Endodermal cell (in vitro differentiated cells): ENCODE measurements at places on chromosomes 12 and 14. TPM values are rescaled to one million over a fixed set of nuclear protein-coding genes. Genes with fewer than 3 reads are reported as not detected.

- no peak overlapping the region for H3K4me3 ChIP-seq
- H3K27ac ChIP-seq, result no peak overlapping the region
- no peak for DNase-seq
- no peaks in the 10 kb centered on the region for H3K27me3 ChIP-seq
These were observed 87.8 kb downstream of the NEDD1 start for GRCh38 chr12:96994900-96995299.

GRCh38 chr12:10364815-10365622 is 24.8 kb downstream of the KLRK1 start:
- H3K36me3 ChIP-seq, result no peaks in the 10 kb centered on the region
- DNase-seq, result peak; percentile 88
- H3K27ac ChIP-seq, result no peak overlapping the region
- peak overlapping the region; percentile 77 for H3K4me3 ChIP-seq

- no peak overlapping the region for H3K4me3 ChIP-seq
- H3K27ac ChIP-seq, result no peak overlapping the region
- H3K4me1 ChIP-seq, result no peaks in the 10 kb centered on the region
- DNase-seq, result no peak
These were observed 808.1 kb upstream of the FBXO33 start for GRCh38 chr14:40240245-40240859.

GRCh38 chr12:109642506-109643132 is 69.0 kb downstream of the MVK start:
- H3K27ac ChIP-seq, result no peak overlapping the region
- H3K27me3 ChIP-seq, result no peaks in the 10 kb centered on the region
- peaks cover 11% of the 10 kb centered on the region for H3K4me1 ChIP-seq
- no peaks in the 10 kb centered on the region for H3K36me3 ChIP-seq

DNA sequence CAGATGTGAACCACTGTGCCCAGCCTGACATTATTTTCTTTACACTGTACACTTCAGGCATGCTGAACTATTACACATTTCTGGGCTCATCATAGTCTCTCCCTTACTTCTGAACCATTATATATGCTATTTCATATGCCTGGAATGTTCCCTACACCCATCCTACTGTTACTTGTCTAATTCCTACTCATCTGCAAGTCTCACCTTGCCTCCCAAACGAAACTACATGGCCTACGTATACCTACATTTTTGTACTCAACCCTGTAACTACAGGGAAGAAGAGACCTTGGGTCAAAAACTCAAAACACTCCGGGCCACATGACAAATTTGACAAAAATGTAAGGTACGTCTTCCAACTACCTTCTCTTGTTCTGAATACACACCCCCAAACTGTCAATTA is 9.5 kb upstream of the EEA1 start:
- no peaks in the 10 kb centered on the region for H3K27me3 ChIP-seq
- H3K4me3 ChIP-seq, result no peak overlapping the region
- peaks cover 3% of the 10 kb centered on the region for H3K4me1 ChIP-seq
- no peak for DNase-seq

DNA sequence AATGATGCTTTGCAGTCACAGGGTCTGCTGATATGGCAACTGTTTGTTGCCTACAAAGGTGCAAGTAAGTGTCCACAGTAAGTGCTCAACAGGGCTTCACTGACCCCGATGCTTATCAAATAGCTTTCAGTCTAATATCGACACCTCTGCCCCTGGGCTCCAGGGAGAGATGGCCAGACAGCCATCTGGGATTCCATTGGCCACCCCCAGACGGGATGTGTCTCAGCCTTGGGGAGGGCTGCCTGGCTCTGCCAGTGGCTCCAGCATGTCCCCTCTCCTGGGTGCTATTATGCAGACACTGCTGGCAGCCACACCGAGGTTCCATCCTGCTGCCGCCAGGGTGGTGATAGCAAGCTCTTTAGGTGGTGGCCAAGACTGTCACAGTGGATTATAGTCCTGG is 57.4 kb downstream of the DGLUCY start:
- no peak for DNase-seq
- peaks cover 3% of the 10 kb centered on the region for H3K4me1 ChIP-seq
- no peak overlapping the region for H3K4me3 ChIP-seq
- no peaks in the 10 kb centered on the region for H3K36me3 ChIP-seq
- H3K27me3 ChIP-seq, result no peaks in the 10 kb centered on the region
- H3K27ac ChIP-seq, result no peak overlapping the region

DNA sequence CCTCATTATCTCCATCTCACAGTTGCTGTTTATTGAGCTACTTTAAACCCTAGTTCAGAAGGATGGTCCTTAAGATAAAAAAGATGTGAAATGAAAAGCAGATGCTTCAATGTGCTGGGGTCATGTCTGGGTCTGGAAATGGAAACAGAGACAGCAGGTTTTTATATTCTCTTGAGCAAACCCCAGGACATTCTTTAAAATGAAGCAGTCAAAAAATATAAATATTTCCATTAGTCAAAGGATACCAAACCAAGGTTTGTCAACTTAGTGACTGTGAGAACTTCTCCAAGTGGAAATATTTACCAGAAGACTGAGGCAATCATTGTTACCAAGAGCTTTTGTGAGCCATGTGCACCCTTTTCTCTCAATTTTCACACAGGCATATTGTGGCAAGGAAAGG is 102.5 kb upstream of the DIO2 start:
- no peaks in the 10 kb centered on the region for H3K27me3 ChIP-seq
- no peak overlapping the region for H3K27ac ChIP-seq
- H3K36me3 ChIP-seq, result no peaks in the 10 kb centered on the region
- no peaks in the 10 kb centered on the region for H3K4me1 ChIP-seq

DNA sequence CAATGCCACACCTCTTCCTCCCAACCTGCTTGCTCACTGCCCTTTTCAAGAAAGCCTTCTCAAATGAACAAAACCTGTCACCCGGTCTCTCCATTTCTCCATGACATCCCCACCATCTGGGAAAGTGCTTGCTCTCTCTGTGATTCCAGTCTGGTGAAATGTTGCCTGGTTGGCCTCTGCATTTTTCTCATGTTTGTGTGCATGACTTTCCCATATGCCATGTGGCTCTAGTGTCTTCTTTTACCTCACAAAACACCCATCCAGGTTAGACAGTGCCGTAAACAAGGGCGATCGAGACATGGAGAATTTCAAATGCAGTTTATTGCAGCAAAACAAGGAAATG is 5.8 kb downstream of the KRT1 start:
- no peak overlapping the region for H3K27ac ChIP-seq
- H3K4me1 ChIP-seq, result no peaks in the 10 kb centered on the region
- H3K27me3 ChIP-seq, result peaks cover 75% of the 10 kb centered on the region
- H3K36me3 ChIP-seq, result no peaks in the 10 kb centered on the region

DNA sequence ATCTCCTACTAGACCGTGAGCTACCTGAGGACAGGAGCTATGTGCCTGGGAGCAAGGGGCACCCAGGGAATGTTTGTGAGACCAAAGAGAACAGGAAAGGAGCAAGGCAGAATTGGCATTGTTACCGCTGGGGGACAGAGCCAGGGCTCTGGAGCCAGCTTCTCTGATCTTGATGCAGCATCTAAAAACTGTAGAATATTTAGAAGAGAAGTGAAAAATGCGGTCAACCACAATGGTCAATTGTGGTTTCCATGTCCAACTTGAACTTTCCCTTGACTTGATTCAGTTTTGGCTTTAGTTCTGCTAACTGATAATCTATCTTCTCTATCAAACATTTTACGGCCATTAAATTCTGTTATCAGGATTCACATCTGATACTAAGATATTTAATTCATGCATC is 201.2 kb downstream of the ANO4 start:
- H3K4me1 ChIP-seq, result peaks cover 5% of the 10 kb centered on the region
- no peak overlapping the region for H3K27ac ChIP-seq
- H3K27me3 ChIP-seq, result no peaks in the 10 kb centered on the region
- H3K4me3 ChIP-seq, result peak overlapping the region; percentile 15
- H3K36me3 ChIP-seq, result no peaks in the 10 kb centered on the region

- H3K27ac ChIP-seq, result no peak overlapping the region
- DNase-seq, result peak; percentile 28
- H3K27me3 ChIP-seq, result peaks cover 16% of the 10 kb centered on the region
- H3K36me3 ChIP-seq, result peaks cover 4% of the 10 kb centered on the region
These were observed 2.3 kb downstream of the KIF26A start for GRCh38 chr14:104140463-104141331.

DNA sequence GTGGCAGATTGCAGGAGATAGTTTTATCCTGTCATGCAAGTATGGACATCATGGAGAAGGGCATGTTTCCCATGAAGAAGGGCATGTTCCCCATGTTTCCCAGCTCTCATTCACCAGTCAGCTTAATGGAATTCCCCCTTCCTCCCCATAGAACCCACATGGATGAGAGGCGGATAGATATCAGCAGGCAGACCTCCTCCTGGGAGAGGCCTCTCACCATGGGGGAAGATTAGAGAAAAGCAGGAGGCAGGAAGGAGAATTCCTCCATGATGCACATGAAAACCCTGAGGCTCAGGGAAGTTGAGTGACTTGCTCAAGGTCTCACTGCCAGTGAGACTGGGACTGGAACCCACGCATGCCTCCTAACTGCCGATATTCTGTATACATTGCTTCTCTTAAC is 92.9 kb upstream of the FOXN3 start:
- no peaks in the 10 kb centered on the region for H3K27me3 ChIP-seq
- peak; percentile 57 for DNase-seq
- no peaks in the 10 kb centered on the region for H3K4me1 ChIP-seq
- H3K4me3 ChIP-seq, result no peak overlapping the region
- no peak overlapping the region for H3K27ac ChIP-seq
- H3K36me3 ChIP-seq, result no peaks in the 10 kb centered on the region

DNA sequence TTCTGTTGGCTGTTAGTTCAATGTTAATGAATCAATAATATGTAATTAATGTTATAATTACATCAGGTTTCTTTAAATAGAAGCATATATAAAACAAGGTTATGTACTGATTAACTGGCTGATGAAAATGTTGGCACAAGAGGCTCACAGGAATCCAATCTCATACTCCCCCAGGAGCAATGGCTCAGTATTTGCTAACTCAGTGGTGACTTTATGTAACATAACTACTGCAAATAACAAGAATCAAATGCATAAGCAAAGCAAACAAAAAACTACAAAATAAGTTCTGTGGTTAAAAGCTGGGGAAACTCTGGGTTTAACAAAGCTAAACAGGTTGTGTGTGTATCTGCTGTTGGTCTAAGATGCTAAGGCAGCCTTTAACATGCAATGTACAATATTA is 27.7 kb upstream of the BBS10 start:
- peaks cover 4% of the 10 kb centered on the region for H3K4me1 ChIP-seq
- H3K36me3 ChIP-seq, result peaks cover 42% of the 10 kb centered on the region
- no peak for DNase-seq
- no peak overlapping the region for H3K4me3 ChIP-seq
- no peaks in the 10 kb centered on the region for H3K27me3 ChIP-seq
- H3K27ac ChIP-seq, result no peak overlapping the region

DNA sequence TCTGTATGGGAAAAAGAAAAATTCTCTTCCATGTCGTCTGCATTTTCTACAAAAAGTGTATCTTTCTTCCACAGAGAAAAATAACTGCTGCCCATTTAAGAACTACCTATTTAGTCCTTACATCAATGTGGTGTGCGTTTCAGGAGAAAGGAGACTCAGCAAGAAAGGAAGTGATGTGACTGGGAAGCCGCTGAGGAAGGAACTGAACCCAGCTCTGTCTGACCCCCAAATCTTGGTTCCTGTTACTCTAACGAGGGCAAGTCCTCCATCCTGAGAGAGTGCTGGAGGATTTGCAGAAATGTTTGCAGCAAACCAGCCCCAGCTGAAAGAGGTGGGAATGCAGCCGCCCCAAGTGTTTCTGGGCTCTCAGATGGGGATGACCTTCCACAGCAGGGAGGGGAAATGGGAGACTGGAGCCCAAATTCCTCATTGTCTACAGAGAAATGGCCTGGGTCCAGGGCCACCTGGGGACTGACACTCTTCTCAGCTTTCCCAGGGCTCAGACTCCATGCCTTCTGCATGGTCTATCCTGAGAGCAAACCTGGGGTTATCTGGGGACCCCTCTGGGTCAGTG is 6.7 kb upstream of the MLEC start:
- no peak overlapping the region for H3K27ac ChIP-seq
- peak; percentile 81 for DNase-seq
- H3K4me3 ChIP-seq, result no peak overlapping the region
- no peaks in the 10 kb centered on the region for H3K4me1 ChIP-seq
- H3K27me3 ChIP-seq, result no peaks in the 10 kb centered on the region
- H3K36me3 ChIP-seq, result no peaks in the 10 kb centered on the region

GRCh38 chr14:68576496-68577244 is 216.2 kb downstream of the ZFP36L1 start:
- no peaks in the 10 kb centered on the region for H3K27me3 ChIP-seq
- H3K36me3 ChIP-seq, result no peaks in the 10 kb centered on the region
- H3K4me1 ChIP-seq, result no peaks in the 10 kb centered on the region

DNA sequence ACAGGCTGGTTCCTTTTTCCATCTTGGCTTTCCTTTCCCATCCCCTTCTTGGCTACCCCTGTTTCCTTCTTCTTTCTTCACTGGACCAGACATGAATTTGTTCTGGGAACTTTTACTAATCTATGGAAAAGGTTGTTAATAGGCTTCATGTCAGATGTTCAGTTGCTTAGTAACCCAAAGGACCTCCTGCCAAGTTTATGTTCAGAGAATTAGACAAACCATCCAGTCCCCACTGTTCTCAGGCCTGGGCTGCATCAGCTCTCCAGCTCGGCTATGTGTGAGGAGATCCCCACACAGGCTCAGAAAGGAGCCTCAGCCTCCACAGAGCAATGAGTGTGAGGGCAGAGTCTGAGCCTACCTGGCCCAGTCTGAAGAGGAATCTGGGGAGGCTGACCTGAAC is 78.0 kb downstream of the AKAP6 start:
- no peaks in the 10 kb centered on the region for H3K36me3 ChIP-seq
- H3K27ac ChIP-seq, result peak overlapping the region; percentile 12
- no peak for DNase-seq
- no peak overlapping the region for H3K4me3 ChIP-seq
- H3K4me1 ChIP-seq, result no peaks in the 10 kb centered on the region
- H3K27me3 ChIP-seq, result no peaks in the 10 kb centered on the region

DNA sequence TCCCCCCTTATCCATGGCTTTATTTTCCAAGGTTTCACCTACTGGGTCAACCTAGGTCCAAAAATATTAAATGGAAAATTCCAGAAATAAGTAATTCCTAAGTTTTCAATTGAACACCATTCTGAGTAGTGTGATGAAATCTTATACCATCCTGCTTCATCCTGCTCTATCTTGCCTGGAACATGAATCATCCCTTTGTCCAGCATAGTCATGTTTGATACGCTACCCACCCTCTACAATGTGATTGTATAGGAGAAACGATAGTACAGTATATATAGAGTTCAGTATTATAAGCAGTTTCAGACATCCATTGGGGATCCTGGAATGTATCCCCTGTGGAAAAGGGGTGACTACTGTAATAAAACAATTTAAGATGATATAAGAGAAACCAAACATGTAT is 62.2 kb downstream of the IFNG start:
- no peaks in the 10 kb centered on the region for H3K36me3 ChIP-seq
- H3K4me3 ChIP-seq, result no peak overlapping the region
- no peak overlapping the region for H3K27ac ChIP-seq
- H3K4me1 ChIP-seq, result peaks cover 3% of the 10 kb centered on the region
- no peak for DNase-seq

RNASE1 gene
- 10.7 and 13.9 TPM in 2 replicates for total RNA-seq

SYT10 gene
- 3.7 to 10.6 TPM (median 9.3 TPM) in 3 replicates for total RNA-seq

RPL10L gene
- total RNA-seq, result not detected in 2 replicates

ITGB7 gene
- 1.4 to 2.1 TPM (median 1.6 TPM) in 3 replicates for total RNA-seq

CLEC2A gene
- not detected in 2 replicates for total RNA-seq

ZNF84 gene
- 44.1 to 53.2 TPM (median 52.6 TPM) in 3 replicates for total RNA-seq

RIMBP2 gene
- total RNA-seq, result 2.8 and 3.4 TPM in 2 replicates
